ENCODE measurements at places on chromosomes 2 and 18. TPM values are rescaled to one million over a fixed set of nuclear protein-coding genes. Genes with fewer than 3 reads are reported as not detected.

Gene UGT1A4
- polyA plus RNA-seq: not detected

Gene C2orf81
- polyA plus RNA-seq: 0.06 TPM

Gene TTC21B
- 8.7 TPM for polyA plus RNA-seq

Gene IL36B
- not detected for polyA plus RNA-seq

Gene ATP5MC3
- 1,379 TPM for polyA plus RNA-seq

Gene CIDEA
- polyA plus RNA-seq: 1.0 TPM

Gene LRRTM1
- not detected for polyA plus RNA-seq

All from psoas muscle (tissue), 8 donors.